ENCODE measurements at places on chromosomes 1 and 21.
A peak's percentile ranks its signal among the peaks of the same experiment; 100 is the strongest.

GRCh38 chr1:161216945-161217712 lies 2.0 kb downstream of the FCER1G start:
- no peak for DNase-seq

DNA sequence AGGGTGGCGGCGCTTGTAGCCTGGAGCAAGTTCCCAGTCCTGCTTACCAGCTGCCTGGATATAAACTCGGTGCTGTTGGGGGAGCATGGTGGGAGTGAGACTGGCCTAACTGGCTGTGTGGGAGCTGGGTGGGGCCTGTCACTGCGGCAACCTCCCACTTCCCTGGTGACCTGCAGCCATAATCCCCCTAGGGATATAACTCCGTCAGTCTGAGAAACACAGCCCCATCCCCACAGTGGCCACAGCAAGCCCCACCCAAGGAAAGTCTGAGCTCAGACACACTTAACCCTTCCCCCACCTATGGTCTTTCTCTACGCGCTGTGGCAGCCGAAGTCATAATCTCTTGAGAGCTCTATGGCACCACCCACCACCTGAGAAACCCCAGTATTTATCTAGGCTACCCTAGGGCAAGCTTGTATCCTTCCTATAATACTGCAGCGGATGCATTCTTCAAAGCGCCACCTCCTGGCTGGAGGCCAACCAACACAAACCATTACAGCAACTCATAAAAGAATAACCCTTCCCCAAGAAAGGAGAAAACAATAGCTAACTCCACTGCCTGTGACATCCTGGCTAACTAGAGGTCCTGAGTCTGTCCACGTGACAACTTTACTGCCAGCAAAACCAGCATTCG lies 57.4 kb downstream of the ZNF648 start:
- DNase-seq = no peak

DNA sequence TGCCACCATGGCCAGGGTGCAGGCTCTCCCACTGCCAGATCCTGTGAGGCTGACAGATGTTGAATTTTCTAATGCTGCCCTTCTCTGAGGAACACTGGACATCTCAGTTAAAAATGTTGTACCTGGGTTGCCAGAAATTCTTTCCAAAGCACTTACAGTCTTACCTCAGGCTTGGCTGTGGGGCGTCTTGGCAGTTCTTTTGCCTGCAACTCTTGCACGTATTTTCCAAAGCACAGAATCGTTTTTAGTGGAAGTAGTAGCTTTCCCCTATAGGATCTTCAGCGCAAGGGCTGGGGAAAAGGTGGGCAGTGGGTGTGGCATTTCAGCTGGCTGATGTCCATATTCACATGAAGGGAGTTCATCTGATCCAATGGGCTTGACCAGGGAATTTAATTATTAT lies 53.9 kb downstream of the EDN2 start:
- DNase-seq = no peak

DNA sequence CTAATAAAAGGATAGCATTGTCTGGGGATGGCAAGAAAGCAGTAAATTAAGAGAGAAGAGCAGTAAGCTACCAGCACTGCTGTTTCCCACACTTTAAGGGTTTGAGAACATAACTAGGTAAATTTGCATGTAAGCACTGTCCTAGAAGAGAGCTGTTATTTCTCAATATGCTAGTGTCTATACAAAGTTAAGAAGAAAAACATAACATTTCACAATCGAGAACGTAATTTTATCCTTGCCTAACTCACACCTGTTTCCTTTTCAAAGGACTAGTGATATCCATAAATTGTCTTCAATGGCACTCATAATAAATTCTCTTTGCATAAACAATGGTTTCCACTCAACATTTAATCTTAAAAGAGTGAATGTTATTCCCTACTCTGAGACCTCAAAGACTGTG lies 576.0 kb downstream of the PTBP2 start:
- no peak for DNase-seq

DNA sequence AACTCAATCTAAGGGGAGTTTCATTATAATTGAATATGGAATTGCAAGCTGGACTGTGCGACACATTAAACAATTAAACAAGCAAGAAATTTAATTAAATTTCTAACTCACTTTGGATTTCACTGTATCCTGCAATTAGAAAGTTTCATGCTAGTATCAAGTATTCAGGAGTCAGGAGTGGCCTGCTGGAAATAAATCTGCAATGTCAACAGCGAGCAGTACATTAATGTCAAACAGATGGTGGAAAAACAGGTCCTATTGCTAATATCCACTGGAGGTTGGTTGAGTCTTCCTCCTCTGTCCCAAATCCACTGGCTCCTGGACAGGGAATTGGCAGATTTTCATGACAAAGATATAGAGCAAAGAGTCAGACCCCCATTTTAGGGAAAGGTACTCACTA lies 237.1 kb downstream of the VAV3 start:
- DNase-seq = no peak

- no peak for DNase-seq
Observed at GRCh38 chr1:64042331-64043100, 160.9 kb upstream of the UBE2U start.

GRCh38 chr1:200526709-200527612 lies 93.6 kb downstream of the KIF14 start:
- no peak for DNase-seq

- DNase-seq = no peak
Observed at GRCh38 chr1:81827942-81828341, 27.2 kb downstream of the ADGRL2 start.

DNA sequence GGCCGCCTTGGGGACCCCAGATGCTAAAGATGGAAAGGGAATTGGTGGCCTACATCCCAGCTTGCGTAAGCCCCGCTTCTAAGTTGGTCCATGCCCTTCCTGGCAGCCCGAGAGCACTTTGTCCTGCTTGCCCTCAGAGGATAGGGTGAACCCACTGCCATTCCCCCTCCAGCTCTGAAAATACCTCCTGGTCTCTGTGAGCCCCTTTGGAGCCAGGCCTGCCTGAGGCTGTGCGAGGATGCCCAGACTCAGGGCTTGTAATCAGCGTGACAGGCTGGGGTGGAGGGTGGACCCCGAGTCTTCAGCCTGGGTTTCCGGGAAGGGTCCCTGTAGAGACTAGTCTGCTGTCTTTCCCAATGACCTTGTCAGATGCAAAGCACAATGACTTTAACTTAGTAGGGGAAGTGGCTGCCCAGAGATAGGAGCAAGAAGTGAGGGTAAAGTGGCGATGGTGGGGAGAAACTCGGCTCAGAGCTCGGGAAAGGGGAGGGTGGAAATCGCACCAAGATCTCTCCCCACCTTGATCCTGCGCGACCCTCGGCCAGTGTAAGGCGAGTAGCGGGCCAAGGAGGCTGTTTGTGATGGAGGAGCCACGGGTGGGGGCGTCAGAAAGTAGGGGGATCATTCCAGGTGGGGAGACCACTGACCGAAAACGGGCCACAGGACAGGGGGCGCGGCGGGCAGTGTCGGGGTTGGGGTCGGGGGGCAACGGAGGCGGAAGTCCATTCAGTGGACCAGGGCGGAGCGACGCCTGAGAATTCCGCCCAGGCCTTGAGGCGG lies 2.7 kb upstream of the HES3 start:
- DNase-seq = no peak

DNA sequence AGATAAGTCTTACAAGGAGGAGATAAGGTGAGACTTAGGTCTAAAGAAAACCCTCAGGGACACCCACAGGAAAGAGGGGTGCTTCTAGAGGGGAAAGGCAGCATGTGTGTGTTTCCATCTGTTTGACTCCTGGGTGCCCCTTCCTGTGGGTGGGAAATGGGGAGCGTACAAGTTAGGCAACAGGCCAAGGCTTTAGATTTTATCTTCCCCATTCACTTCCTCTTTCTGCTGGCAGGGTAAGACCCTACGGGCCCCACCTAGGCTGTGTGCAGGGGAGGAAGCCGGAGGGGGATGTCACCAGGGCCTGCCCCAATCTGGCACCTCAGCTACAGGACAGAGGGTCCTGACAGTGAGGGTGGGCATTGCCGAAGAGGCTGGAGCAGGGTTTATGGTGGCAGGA lies 2.5 kb upstream of the OLIG1 start:
- DNase-seq = no peak

GRCh38 chr1:86933562-86934377 lies 19.3 kb downstream of the HS2ST1 start:
- no peak for DNase-seq

DNA sequence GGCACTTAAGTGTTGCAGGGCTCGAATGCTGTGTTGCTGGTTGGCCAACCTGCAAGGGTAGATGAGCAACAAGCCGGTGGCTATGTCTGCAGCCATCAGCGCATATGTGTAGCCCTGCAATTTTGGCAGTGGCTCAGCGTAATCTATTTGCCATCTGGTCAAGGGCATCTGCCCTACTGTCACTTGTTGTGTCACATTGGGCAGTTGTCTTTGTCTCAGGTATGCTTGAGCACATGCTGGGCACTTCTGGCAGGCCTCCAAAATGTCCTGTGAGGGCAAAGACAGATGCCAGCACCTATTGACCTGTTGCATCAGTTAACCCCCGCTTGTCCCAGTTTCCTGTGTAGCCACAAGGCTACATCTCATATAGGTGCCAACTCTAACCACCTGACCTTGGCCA lies 111.8 kb downstream of the GDAP2 start:
- DNase-seq = no peak

DNA sequence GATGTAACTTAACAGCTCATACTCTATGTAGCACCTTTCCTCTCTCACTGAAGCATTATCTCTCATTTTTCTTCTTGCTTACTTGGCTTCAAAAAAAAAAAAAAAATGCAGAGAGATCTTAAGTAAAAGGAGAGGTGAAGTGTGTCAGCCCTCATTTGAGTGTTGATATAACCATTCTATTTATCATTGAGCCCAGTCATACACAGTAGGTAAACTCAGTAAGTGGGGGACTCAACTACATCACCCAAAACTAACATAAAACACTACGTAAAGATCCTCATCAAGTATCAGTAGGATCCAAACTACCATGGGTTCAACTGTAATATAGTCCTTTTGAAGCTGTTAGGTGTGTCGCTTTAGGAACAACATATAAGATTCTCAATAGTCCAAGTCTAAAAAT lies 8.2 kb downstream of the PNRC2 start:
- no peak for DNase-seq

DNA sequence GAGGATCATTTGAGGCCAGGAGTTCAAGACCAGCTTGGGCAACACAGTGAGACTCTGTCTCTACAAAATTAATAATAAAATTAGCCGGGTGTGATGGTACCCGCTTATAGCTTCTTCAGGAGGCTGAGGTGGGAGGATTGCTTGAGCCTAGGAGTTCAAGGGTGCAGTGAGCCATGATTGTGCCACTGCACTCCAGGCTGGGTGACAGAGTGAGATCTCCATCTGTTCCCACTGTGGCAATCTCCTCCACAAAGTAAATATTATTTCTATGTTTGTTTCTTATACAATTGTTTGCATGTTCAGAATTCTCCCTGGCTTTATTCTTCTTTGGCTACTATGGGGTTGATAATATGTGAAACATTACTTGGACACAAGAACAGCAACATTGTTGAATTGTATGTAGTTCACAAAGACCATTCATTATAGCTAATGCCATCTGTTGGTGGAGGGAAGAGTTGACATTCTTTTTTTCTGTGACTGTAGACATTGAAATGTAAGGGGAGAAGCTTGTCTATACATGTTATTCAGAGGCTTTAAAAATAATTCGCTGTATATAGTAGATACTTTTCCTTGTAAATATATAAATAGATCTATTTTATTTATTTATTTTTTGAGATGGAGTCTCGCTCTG lies 47.8 kb upstream of the SRSF10 start:
- no peak for DNase-seq

- DNase-seq = no peak
Observed at GRCh38 chr1:208737161-208737560, 493.0 kb upstream of the PLXNA2 start.

DNA sequence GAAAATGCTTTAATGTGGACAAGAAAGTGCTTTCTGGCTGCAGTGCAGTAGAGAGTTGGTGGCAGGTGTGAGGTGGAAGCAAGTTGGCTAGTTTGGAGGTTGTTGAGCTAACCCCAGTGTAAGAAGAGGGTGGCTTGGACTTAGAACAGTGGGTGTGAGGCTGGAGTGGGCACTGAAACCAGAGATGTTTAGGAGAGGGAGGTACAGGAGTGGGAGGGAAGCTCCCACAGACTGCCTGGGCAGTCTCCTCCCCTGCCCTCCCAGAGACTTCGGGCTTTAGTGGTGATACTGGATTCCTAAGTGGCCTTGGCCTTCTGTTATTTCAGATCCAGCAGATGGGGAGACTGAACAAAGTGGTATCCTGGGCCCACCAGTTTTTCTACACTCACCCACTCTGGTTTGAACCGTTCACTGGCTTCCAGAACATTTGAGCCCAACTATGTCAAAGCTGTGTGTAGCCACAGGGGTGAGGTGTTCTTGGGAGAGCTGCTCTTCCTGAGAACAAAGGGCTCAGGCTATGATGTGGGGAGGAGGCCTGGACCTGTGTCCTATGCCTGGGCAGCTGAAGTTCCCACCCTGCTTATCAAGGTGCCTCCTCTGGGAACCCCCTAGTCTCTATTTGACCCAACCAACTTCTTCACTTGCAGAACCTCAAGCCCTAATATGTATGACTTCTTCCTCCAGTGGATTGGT lies 19.9 kb upstream of the CYP4A11 start:
- no peak for DNase-seq

GRCh38 chr1:25906644-25907300 lies 553 bp upstream of the STMN1 start:
- DNase-seq = no peak

DNA sequence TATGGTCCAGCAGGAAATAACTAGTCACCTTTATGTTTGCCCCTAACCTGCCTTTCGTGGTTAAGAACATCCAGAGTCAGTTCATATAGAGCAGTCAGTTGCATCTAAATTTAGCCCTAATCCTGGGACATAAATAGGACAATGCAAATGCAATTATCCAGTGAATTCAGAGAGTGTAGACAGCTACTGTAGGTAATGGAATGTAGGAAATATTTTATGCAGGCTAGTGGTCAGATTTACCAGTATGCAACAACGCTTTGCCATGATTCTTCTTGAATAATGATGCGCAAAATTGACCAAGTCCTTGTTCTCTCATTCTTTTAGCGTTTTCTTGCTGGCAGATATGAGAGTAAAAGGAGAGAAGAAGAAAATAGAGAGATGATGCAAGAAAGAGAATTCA lies 165.4 kb downstream of the LMX1A start:
- DNase-seq = no peak

- peak; percentile 54 for DNase-seq
Observed at GRCh38 chr1:40185951-40186864, 25.0 kb downstream of the RLF start.

- no peak for DNase-seq
Observed at GRCh38 chr1:215780139-215780538, 213.0 kb downstream of the KCTD3 start.

GRCh38 chr21:29349702-29350101 lies 51.0 kb downstream of the BACH1 start:
- no peak for DNase-seq
